Activated T-cell treated with anti-CD3 and anti-CD28 coated beads, Interleukin-2, amount 50 U/mL, for 4 hours (primary cell): ENCODE measurements at places on chromosomes 4 and X. TPM values are rescaled to one million over a fixed set of nuclear protein-coding genes. Genes with fewer than 3 reads are reported as not detected.

DNA sequence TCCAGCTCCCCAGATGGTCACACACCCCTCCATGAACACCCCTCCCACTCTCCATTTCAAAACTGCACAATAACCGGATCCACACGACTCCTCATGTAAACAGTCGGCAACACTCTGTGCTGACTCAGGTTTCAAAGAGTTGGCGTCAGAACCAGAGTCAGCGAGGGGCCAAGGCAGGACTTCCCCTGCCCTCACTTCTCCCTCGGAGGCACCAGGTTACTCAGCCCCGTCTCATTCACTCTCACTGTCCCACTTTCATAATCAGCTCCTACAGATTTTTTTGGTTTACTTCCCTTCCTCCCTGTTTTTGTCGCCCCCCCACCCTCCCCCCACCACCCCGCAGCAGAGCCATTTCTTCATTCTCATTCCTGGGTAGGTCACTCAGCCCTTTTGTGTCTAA, 2.7 kb upstream of the TIMP1 start:
- no peak for DNase-seq

GRCh38 chr4:45550766-45551366, 573.0 kb downstream of the GABRG1 start:
- no peak for DNase-seq

GRCh38 chr4:112807083-112807482, 170.1 kb downstream of the LARP7 start:
- DNase-seq, result no peak

GRCh38 chr4:174252412-174252811, 31.1 kb downstream of the FBXO8 start:
- DNase-seq, result no peak

The COL25A1 gene
- total RNA-seq, result not detected

DNA sequence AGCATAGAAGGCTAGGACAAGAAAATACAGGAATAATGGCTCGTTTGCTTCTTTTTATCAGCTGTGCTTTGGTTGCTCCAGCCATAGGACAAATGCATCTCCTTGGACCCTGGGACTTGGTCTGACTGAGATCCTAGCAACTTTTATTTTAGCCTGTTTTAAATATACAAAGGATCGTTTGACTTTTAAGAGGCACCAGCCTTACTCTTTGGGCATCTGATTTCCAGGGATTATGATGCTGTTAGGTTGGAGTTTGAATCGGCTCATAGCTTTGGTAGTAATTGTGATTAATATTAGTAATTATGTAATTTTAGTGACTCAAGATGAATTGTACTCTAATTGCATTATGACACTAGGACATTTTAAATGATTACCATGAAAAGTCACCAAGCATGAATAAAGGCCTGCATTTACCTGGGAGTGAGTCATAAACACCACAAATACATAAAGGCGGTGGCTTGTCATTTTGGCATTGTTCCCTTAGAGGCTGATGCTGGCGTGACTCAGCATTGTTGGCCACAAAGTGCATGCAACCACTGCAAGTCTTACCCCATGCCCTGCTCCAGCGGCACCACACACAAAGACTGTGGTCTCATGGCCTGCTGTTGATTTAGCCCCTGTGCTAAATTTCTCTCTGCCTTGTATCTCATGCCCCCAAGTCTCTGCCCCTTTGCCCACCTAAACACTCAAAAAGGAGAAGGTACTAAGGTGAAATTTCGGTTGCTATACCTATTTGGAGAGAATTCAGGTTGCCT, 12.4 kb downstream of the GPAT3 start:
- DNase-seq, result peak; percentile 43

DNA sequence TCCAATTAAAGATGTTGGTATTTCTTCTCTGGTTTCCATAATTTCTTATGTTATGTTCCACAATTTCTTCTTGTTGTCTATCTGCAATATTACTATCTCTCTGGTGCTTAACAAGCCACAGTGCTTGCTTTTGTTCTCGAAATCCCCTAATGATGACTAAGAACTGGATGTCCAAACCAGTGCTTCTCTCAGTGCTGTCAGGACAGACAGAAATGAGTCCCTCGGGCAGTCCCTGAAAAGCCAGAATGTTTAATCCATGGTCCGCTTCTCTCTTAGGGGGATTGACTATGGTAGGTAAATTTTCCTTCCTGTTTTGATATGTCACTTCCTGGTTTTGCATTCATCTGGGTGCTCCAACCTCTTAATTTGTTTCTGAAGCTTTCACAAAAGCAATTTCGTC, 321.6 kb upstream of the PCDH10 start:
- no peak for DNase-seq

- DNase-seq, result no peak
These were observed 140.3 kb upstream of the CXCL13 start for GRCh38 chr4:77465271-77465670.

DNA sequence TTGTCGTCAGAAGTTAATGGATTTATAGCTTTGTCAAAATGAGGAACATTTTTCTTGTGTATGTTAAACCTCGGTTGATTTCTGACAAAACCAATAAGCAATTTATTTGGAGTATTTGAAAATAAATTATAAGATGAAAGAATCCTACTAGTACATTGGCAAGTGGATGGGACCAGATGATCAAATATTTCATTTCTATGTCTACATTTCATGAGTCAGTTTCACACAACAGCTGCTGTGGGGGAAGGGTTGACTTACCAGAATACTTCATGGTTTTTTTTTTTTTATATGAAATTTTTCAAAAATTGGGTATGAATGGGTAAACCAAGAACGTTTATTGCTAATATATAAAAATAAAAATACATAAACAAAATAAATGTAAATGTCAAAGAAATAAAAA, 39.4 kb downstream of the RAPGEF2 start:
- DNase-seq, result no peak

- no peak for DNase-seq
These were observed 7.3 kb downstream of the SEC24B start for GRCh38 chr4:109440948-109441347.

The MAGEC2 gene
- total RNA-seq, result not detected

The AFF2 gene
- total RNA-seq, result 5.8 TPM
